ENCODE measurements at places on chromosomes 7 and 10. TPM values are rescaled to one million over a fixed set of nuclear protein-coding genes. Genes with fewer than 3 reads are reported as not detected.

- no peak for DNase-seq
- no peak overlapping the region for H3K27ac ChIP-seq
- no peak overlapping the region for H3K4me3 ChIP-seq
- H3K27me3 ChIP-seq = no peaks in the 10 kb centered on the region
Measured at GRCh38 chr7:119900996-119901672, 371.8 kb upstream of the KCND2 start.

DNA sequence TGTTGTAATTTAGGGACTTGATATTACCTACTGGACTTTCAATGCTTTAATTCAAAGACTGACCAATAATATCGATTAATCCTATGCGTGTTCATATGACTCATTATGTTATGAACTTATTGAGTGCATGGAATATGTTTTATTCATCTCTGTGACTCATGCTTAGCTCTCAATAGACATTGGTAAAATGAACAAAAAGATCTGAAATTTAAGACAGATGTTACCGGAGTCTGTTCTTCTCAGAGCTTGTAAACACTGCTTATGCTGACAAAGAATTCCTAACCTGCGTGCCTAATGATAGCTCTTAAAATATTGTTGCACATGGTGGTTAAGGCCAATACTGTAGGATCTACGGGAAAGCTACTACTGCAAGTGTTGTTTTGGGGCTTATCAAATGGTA lies 131.5 kb upstream of the ACBD5 start:
- no peak for DNase-seq
- H3K27ac ChIP-seq = no peak overlapping the region
- H3K4me1 ChIP-seq = no peaks in the 10 kb centered on the region

Gene CNPY1
- total RNA-seq = not detected

Gene PLCE1
- total RNA-seq = 11.8 TPM

DNA sequence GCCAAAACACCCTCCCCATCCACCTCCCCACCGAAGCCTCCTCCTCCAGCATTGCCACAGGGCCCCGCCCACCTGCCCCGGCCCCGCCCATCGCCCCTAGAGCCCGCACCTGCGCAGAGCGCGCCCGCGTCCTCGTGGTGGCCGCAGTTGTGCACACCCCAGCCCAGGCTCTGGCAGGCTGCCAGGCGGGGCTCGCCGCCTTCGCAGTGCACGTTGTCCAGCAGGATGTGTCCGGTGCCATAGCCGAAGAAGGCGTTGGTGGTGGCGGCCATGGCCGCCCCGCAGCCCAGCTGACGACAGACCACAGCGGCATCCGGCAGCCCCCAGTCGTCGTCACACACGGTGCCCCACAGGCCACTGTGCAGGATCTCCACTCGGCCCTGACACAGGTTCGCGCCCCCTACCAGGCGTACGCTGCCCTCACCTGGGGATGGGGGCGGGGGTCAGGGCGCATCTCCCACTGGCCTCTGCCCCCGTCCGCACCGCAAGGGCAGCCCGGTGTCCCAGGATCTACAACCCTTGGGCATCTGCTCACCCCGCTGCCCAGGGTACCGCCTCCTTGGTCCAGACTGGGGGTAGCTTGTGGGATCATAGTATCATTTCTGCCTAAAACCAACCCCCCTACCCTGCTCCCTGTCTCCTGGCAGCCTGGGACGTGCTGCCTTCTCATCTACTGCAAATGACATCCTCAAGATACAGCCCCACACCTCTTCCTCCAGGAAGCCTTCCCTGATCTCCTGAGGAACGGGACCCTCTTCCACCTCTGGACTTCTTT lies 11.9 kb downstream of the SSC4D start:
- peak; percentile 83 for DNase-seq
- H3K36me3 ChIP-seq = no peaks in the 10 kb centered on the region
- no peak overlapping the region for H3K27ac ChIP-seq
- no peaks in the 10 kb centered on the region for H3K4me1 ChIP-seq
- H3K4me3 ChIP-seq = peak overlapping the region; percentile 21

Gene RPEL1
- not detected for total RNA-seq

DNA sequence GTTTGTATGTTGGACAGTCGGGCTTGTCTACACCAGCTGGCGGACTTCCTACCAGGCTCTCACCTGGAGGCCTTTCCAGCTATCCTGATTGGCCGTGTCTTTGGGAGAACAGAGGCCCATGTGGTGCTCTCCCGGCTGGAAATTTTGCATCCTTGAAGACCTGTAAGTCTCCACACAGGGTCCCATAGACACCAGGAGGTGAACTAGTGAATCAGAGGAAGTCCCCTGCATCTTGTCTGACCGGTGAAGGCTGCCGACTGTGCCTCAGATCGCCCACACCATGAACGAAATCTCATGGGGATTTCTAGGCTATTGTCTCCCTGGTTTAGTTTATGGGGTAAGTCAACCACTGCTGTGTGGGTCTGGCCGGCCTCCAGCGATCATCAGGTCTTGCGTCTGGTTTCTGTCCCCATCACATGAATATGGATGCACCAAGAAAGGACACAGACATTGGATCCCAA lies 108.4 kb upstream of the LYZL2 start:
- no peak overlapping the region for H3K4me3 ChIP-seq
- H3K36me3 ChIP-seq = no peaks in the 10 kb centered on the region
- H3K4me1 ChIP-seq = no peaks in the 10 kb centered on the region
- DNase-seq = no peak

- no peak overlapping the region for H3K4me3 ChIP-seq
- no peak overlapping the region for H3K27ac ChIP-seq
- DNase-seq = no peak
- peaks cover 4% of the 10 kb centered on the region for H3K4me1 ChIP-seq
Measured at GRCh38 chr10:69234447-69234846, 14.3 kb downstream of the HKDC1 start.

GRCh38 chr10:3364768-3365480 lies 192.3 kb upstream of the PITRM1 start:
- no peaks in the 10 kb centered on the region for H3K27me3 ChIP-seq
- no peak overlapping the region for H3K4me3 ChIP-seq
- no peaks in the 10 kb centered on the region for H3K4me1 ChIP-seq

DNA sequence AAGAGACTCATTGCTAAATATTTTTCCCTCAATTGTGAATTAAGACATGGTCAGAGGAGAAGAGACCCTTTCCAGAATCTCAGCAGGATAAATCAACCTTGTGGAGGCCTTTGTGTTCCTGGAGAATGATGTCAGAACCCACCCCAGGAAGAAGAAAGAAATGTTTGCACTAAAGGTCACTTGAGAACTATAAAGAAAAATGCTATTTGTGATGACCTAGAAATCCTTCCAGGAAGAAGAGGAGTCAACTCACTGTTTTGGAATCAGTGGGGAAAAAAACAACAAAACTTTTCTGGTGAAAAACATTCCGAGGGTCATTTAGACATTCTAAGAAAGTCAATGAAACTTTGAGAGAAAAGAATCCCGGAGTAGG lies 129.1 kb upstream of the ANKRD1 start:
- H3K4me1 ChIP-seq = no peaks in the 10 kb centered on the region
- no peak for DNase-seq

- no peaks in the 10 kb centered on the region for H3K27me3 ChIP-seq
- no peaks in the 10 kb centered on the region for H3K4me1 ChIP-seq
- no peak for DNase-seq
Measured at GRCh38 chr7:110186334-110186733, 904.6 kb upstream of the LRRN3 start.

GRCh38 chr10:110914431-110914830 lies 4.5 kb downstream of the BBIP1 start:
- DNase-seq = no peak
- no peak overlapping the region for H3K4me3 ChIP-seq
- no peak overlapping the region for H3K27ac ChIP-seq
- H3K4me1 ChIP-seq = no peaks in the 10 kb centered on the region

Gene GPR26
- not detected for total RNA-seq

GRCh38 chr7:30831227-30831626 lies 60.0 kb downstream of the MINDY4 start:
- H3K4me3 ChIP-seq = no peak overlapping the region
- no peak overlapping the region for H3K27ac ChIP-seq
- no peaks in the 10 kb centered on the region for H3K36me3 ChIP-seq
- H3K27me3 ChIP-seq = no peaks in the 10 kb centered on the region

DNA sequence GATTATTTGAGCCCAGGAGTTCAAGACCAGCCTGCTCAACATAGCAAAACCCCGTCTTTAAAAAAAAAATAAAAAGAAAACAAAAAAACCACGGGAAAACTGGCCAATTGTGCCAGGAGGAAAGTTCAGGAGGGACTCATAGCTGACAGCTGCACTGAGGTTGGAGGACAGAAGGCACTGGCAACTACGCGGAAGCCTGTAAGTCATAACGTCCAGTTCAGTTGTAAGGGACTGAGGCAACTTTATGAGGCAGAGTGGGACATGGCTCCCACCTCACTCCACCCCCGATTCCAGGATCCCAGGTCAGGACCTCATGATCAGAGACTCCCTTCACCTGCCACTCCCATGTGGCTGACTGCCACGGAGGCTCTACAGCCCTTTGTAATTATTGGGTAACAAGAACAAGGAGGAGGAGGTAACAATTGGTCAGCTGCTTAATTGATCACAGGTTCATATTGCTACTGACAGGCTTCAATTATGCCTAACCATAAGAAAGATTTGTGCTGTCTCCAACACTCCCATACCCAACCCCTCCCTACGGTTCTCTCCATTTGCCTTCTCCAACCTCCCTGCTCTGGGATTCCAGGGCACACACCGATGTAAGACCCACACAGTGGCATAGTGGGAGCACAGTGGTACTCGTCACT lies 1.9 kb upstream of the CCL24 start:
- no peak for DNase-seq
- no peaks in the 10 kb centered on the region for H3K4me1 ChIP-seq
- H3K36me3 ChIP-seq = no peaks in the 10 kb centered on the region
- H3K27me3 ChIP-seq = no peaks in the 10 kb centered on the region
- no peak overlapping the region for H3K4me3 ChIP-seq

- no peak for DNase-seq
- no peak overlapping the region for H3K27ac ChIP-seq
- no peak overlapping the region for H3K4me3 ChIP-seq
- no peaks in the 10 kb centered on the region for H3K36me3 ChIP-seq
- no peaks in the 10 kb centered on the region for H3K27me3 ChIP-seq
- H3K4me1 ChIP-seq = no peaks in the 10 kb centered on the region
Measured at GRCh38 chr7:94154858-94155257, 150.7 kb upstream of the BET1 start.

Gene OAT
- total RNA-seq = 75.3 TPM

Gene NKX6-2
- 0.14 TPM for total RNA-seq

DNA sequence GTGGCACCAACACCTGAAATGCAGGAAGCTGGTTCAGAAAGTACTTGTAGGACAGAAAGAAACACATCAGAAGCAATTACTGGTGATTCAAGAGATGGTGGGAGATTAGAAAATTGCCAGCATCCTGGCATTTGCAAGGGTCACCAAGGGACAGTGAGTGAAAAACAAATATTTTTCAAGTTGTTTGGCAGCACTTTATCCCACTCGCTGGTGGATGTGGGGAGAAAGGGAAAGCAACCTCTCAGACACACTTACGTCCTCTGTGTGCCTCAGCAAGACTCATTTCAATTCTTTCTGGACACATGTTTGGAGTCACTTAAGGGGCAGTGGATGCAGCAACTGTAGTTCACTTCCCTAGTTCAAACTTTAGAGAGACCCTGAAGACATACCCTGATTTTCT lies 440.4 kb upstream of the GHITM start:
- no peaks in the 10 kb centered on the region for H3K36me3 ChIP-seq
- no peaks in the 10 kb centered on the region for H3K4me1 ChIP-seq
- no peaks in the 10 kb centered on the region for H3K27me3 ChIP-seq
- no peak for DNase-seq
- no peak overlapping the region for H3K27ac ChIP-seq

DNA sequence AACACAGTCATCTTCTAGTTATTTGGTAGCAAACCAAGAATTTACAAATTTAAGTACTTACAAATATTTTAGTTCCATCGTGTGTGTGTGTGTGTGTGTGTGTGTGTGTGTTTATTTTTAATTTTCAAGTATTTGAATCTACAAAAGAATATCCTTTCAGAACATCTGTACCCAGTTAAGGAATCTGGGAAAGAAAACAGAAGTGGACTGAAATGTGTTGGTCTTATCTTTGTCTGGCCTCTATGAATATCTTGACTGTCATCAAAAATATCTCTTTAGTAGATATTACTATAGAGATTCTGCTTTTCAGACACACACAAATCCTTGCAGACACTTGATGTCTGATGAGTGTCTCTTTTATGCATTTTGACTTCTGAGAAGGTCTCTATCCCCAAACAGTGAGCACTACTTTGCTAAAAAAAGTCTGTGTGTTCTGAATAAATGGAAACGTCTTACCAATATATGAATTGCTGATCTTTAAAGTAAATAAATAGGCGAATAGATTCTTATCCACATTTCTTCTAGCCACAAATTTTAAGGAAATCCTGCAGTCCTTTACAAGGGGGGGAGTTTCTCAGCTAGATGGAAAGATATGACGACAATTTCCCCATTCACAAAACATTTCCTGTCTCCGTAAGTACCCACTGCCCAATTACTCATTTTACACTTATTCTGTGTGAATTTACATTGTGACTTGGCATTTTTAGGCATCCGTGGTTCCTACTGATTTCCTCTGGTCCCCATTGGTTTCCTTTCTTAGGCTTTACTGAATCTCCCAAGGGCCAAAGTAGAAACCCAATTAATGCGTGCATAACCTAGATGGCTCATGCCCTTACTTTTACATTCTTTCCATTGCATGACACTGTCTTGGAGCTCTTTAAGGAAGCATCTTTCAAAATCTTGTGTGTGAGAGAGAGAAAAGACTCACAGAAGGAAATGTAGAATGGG lies 36.0 kb downstream of the NRCAM start:
- no peak overlapping the region for H3K4me3 ChIP-seq
- H3K27ac ChIP-seq = no peak overlapping the region
- no peak for DNase-seq
- no peaks in the 10 kb centered on the region for H3K36me3 ChIP-seq

GRCh38 chr7:80496586-80496985 lies 15.3 kb downstream of the GNAT3 start:
- DNase-seq = no peak
- H3K4me1 ChIP-seq = no peaks in the 10 kb centered on the region
- H3K4me3 ChIP-seq = no peak overlapping the region
- no peak overlapping the region for H3K27ac ChIP-seq
- no peaks in the 10 kb centered on the region for H3K27me3 ChIP-seq

- no peaks in the 10 kb centered on the region for H3K4me1 ChIP-seq
- no peaks in the 10 kb centered on the region for H3K36me3 ChIP-seq
- H3K27ac ChIP-seq = no peak overlapping the region
- DNase-seq = no peak
- H3K4me3 ChIP-seq = no peak overlapping the region
Measured at GRCh38 chr7:133115596-133115995, 33.7 kb upstream of the CHCHD3 start.

- H3K27me3 ChIP-seq = no peaks in the 10 kb centered on the region
- no peaks in the 10 kb centered on the region for H3K4me1 ChIP-seq
- no peak overlapping the region for H3K4me3 ChIP-seq
Measured at GRCh38 chr10:70494536-70494935, 16.0 kb downstream of the PALD1 start.

- H3K4me3 ChIP-seq = no peak overlapping the region
- DNase-seq = no peak
- H3K27ac ChIP-seq = no peak overlapping the region
- no peaks in the 10 kb centered on the region for H3K4me1 ChIP-seq
- no peaks in the 10 kb centered on the region for H3K27me3 ChIP-seq
Measured at GRCh38 chr10:108852211-108852610, 1071.1 kb downstream of the XPNPEP1 start.

Gene CCDC136
- 26.4 TPM for total RNA-seq

Gene GFRA1
- 2.6 TPM for total RNA-seq

GRCh38 chr10:105742184-105742583 lies 1101.1 kb downstream of the SORCS3 start:
- DNase-seq = no peak
- H3K4me1 ChIP-seq = no peaks in the 10 kb centered on the region
- no peak overlapping the region for H3K4me3 ChIP-seq
- H3K27me3 ChIP-seq = no peaks in the 10 kb centered on the region
- H3K36me3 ChIP-seq = no peaks in the 10 kb centered on the region
